ENCODE measurements at places on chromosomes 11 and 22.

DNA sequence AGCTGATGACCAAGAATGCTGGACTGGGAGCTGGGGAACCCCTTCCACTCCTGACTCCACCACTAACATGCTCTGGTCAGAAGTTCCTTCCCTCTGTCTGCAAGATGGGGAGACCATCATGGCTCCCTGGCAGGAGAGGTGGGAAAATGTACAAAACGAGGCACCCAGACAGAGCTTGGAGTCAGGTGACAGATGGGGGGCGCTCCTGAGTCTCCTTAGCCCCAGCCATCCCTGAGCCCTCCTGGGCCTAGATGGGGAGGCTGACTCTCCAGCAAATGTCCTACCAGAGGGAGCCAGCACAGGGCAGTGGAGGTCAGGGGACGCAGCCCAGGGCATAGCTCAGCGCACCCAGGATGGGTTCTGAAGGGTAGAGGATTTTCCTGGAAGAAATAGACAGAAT lies 20.0 kb downstream of the KCNJ4 start:
- no peak for DNase-seq

DNA sequence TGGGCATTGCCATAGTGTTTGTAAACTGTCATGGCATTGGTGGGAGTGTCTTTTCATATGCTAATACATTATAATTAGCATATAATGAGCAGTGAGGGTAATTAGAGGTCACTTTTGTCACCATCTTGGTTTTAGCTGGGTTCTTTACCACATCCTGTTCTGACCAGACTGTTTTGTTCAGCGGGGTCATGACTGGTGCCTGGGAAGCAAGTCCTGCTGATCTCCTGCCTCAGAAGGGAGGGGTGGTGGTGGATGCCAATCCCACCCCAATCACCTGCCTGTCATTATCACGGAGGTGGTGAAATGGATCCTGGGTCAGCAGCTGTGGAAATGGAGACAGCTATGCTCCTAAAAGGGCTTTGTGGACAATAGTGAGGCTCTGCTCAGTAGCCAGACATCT lies 31.2 kb downstream of the IL18 start:
- DNase-seq: no peak

- no peak for DNase-seq
Measured at GRCh38 chr11:105144887-105145286, 5.3 kb upstream of the CARD18 start.

GRCh38 chr11:15896530-15896929 lies 459.8 kb downstream of the SOX6 start:
- no peak for DNase-seq

DNA sequence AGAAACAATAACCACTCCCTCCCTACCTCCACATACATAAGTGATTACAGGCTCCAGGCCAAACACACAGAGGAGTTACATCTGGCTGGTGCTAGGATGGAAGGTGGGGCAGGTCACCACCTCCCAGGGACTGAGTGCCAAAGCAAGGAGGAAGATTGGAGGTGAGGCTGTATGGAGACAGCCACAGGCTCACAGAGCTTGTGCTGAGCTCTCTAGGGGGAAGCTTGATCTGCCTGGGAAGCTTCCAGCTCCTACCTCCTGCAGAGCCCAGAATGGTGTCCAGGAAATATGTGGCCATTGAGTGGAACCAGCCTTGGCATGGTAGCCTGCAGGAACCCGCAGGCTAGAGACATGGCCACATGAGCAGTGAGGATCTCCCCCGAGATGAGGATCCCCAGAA lies 3.6 kb upstream of the MED15 start:
- DNase-seq: no peak

- DNase-seq: no peak
Measured at GRCh38 chr11:117816846-117817367, 7.6 kb downstream of the FXYD2 start.

DNA sequence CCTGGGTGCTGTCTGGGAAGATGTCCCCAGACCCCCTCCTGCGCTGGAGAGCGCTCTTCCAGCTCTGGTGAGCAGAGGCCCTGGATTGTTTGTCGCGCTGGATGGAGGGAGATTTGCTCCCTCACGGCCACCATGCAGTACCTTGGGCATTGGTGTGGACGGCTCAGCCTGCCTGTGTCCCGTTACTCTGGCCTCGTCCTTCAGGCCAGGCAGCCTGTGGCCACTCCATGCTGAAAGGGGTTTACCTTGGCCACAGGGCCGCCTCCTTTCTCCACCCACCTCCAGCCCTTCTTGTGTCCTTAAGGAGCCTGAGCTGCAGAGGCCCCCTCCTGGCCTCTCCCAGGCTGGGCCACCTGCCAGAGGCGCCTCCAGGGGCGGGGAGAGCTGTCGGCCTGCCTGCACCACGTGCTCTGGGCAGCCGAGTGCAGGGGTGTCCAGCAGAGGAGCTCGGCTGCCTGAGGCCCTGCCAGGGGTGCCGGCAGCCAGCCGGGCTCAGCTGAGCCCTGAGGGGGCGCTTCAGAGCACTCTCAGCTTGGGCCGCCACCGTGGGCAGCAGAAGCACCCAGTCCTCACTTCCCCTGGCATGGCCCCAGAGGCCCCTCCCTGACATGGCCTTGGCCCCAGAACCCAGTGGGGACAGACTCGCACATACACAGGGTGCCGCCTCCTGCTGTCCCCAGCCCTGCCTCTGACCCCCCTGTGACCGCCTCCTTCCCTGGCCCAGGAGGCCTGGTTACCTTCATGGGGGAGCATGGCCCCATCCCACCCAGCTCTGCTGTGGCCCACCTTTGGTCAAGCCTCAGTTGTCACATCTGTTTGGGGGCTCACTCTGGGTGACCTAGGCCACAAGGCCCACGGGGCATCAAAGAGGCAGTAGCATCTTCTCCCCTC lies 3.4 kb downstream of the CCND1 start:
- DNase-seq: no peak

DNA sequence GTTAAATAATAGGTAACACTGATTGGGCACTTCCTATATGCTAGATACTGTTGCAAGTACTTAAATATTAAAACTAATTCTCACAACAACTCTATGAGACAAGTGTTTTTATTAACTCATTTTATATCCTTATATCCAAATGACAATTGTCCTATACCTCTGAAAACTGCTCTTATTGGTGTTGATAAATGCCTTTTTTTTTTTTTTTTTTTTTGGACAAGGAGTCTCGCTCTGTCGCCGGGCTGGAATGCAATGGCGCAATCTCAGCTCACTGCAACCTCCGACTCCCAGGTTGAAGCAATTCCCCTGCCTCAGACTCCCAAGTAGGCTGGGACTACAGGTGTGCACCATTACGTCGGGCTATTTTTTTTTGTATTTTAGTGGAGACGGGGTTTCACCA lies 41.6 kb downstream of the MRTFA start:
- no peak for DNase-seq

DNA sequence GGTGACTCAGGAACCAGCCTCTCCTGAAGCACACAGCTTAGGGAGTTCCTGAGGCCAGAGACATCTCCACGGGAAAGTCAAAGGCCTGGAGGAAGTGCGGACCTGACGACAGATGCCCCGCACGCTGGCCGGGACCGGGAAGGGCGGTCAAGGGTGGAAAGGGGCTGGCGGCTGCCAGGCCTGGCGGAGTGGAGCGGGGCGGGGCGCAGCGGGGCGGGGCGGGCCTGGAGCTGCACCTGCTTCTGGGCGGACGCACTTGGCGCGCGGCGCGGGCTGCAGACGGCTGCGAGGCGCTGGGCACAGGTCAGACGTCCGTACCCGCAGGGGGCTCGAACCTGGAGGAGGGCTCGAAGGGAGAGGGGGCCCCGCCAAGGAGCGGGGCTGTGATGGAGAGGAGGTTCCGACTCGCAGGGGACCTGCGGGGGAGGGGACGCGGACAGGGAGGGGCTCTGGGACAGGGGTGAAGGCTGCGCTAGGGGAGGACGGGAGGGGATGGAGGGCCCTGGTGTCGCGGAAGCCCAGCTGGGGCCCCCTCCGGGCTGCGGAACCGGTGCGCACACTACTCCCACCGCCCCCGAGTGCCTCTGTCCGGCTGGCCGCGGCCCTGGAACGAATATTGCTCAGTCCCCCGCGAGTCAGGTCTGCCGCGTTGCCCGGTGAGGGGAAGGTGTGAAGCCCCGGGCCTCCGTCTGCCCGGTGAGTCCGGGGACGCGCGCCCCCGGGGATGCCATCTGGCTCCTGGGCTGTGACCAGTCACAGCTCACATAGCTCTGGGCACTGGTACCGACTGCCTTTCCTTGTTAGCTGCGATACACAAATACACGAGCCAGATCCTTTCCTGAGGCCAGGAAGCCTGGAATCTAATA lies at the start of gene TMEM45B:
TMEM45B (plus strand) TSS at position 253 of the 866 bp plus-strand sequence. CDS start 36,635 bp downstream, outside the sequence.
- DNase-seq: no peak

- no peak for DNase-seq
Measured at GRCh38 chr22:36911887-36912661, 1.4 kb upstream of the CSF2RB start.

DNA sequence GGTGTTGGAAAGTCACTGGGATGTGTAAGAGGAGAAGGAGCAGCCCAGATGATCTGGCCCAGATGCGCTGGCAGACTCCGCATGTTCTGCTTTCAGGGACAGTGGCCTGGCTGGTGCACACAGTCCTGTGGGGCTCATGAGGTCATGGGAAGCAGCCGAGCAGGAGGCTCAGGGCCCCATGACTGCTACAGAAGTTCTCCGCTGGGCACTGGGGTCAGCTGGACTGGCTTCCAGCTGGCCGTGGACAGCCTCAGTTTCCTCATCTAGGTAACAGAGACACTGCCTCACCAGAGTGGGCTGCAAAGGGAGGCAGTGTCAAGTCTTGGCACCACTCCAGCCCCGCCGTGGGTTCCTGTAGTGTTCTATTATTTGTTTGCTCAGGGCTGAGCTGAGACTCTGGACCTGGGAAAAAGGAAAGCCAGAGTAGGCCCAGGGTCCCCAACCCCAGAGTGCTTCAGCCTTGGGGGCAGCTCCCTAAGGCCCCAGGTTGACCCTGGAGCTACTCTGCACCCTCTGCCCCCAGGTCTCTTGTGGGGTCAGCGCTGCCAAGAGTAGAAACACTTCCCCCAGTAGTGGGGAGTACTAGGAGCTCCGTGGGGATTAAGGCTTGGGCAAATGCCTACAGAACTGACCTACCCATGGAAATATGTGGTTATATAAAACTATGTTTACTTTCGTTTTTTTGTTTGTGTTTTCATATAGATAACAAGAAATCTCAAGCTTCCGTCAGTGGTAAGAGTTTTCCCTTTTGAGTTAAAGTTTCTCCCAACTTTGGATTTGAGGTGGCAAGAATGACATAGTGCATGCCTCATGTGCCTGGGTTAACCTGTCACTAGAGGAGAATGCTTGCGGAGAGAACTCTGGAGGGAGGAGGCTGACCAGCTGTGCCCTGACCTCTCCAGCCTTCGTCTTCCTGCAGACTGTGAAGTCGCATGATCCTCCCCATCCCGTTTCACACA lies 45.3 kb downstream of the MED15 start:
- no peak for DNase-seq

- DNase-seq: no peak
Measured at GRCh38 chr11:2128130-2128510, 11.1 kb downstream of the IGF2 start.

DNA sequence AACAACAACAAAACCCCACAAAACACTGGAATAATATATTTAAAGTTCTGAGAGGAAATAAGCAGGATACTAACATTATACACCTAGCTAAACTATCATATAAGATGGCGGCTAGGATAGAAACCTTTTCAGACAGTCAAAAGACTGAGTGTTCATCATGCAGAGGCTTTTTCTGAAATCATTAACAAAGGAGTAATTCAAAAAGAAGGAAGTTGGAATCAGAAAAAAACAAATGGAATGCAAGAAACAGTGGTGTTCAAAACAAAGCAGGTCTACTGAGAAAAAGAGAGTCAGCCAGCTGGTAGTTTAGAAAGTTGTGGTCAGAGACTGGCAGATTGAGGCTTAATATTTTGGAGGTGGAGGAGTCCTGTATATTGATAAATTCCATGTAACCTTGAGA lies 30.1 kb upstream of the ZBTB44 start:
- no peak for DNase-seq

DNA sequence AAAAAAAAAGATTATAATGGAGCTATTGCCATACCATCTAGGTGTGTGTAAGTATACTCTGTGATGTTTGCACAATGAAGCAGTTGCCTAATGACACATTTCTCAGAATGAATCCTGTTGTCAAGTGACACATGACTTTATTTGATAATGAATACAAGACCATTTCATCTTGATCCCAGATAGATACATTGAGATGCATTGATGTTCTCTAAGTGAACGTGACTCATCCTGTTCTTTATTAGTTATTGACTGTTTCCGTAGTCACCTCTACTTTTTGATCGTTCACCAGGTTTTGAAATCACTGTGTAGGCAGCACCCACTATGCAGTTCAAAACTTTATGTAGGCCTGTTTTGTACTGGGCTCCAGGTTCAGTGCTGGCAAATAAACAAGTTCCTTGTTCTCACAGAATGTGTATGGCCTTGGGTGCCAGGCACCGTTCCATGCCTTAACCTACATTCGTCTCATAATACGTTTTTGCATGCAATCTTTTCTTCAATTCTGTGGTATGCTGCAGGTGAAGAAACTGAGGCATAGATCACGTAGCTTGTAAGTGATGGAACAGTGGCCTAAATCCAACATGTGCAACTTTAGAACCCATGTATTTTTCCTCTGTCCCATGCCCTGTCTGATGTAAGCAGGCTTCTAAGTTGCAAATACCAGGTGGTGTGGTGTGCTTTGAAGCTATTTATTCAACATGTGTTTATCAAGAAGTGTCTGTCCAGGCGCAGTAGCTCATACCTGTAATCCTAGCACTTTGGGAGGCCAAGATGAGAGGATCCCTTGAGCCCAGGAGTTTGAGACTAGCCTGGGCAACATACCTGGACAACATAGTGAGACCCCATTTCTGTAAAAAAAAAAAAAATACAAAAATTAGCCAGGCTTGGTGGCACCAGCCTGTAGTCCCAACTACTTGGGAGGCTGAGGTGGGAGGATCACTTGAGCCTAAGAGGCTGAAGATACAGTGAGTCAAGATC lies 10.4 kb downstream of the SREBF2 start:
- DNase-seq: no peak

DNA sequence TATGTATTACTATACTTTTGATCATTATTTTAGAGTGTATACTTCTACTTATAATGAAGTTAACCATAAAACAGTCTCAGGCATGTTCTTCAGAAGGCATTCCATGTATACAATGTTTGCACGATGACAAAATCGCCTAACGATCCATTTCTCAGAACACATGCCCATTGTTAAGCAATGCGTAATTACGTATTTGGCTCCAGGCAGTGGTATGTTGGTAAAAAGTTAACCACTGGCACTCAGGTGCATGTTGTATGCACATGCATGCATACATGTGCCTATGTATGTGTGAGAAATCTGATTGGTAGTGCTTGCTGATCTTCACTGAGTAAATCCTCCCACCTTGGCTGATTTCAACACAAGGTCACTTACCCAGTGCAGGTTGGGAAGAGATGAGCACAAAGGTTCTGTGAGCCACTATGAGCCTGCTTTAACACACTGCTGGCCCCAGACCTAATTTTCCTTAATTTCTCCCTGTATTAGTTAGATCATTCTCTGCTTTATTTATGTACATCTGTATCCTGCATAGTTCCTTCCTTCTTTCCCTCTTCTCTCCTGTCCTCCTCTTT lies 164.6 kb downstream of the ARHGAP42 start:
- DNase-seq: no peak

DNA sequence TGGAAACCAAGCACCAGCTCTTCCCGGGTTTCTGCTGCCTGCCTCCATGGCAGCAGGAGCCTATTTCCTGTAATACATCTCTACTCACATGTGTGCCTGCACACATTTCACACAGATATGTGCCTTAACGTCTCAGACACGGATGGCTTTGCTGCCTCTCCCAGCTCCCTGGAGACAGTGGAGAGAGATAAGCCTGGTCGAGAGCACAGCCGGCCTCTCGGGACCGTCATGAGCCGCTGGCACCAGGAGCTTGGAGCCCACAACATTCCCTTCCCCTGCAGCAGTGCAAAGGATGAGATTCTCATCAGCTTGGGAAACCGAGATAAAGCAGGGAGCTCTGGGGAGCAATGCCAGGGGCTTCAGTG lies 587.7 kb downstream of the BRD1 start:
- no peak for DNase-seq

All from NCI-H187 (cell line).